Right renal pelvis (tissue), 4 donors: ENCODE measurements at places on chromosomes 2 and 18.

DNA sequence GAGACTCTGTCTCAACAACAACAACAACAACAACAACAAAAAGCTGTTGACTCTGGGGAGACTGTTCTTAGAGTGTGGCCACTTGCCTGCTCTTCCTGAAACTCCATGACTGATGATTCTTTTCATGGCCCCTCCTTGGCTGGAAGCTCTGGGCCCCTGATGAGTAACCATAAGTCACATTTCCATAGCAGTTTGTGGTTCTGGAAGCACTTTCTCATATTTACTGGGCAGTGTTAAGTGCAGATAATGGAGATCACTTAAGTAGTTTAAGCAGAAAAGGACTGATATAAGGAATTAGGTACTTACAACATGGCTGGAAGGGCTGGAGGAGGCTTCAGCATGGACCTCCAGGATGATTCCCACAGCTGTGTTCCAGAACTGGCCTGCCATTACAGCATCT, 147.3 kb upstream of the DLX2 start:
- DNase-seq = no peak

DNA sequence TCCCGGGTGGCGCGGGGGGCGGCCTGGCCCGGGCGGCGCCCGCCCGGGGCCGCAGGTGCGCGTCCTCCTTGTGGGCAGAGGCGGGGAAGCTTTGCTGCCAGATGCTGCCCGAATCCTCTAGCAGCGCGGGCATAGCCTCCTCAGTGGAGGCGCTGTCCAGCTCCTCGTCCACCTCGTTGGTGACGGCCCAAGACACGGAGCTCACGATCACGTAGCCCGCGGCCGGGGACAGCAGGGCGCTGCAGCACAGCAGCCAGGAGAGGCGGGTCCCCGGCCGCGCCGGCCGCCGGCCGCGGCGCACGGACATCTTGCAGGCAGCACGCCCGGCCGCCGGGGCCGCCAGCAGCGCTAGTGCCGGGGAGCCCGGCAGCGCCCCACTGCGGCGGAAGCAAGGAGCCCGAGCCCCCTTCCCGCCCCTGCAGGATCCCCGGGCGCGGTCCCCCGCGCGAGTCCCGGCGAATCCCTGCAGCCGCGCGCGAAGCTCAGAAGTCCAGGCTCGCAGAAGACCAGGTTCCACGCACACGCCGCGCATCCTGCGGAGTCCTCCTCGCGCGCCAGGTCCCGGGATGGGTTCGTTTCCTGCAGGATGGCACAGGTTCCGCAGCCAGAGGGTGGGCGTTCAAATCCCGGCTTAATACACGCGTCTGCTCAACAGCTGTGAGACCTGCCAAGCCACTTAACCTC, at the start of gene CREG2:
TSS of gene CREG2 (minus strand) at position 353 of the 684 bp plus-strand sequence. CDS start at position 307, 46 bp downstream.
- DNase-seq = peak; percentile 46

DNA sequence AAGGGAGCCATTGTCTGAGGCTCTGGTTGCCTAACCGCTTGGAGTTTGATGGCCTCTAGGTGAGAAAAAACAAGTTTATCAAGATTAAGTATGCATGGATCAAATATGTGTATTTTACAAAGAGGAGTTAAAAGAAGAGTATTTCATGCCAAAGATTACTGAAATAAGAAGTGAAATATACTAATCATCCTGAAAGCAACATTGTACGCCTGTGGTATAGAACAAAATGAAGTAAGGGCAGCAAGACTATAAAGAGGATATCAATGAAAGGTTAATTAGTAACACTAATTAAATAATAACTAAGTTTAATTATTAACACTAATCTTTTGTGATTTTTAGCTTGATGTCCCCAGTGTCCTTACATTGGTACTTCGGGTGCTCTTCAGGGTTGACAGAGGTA, 276.7 kb downstream of the CALCRL start:
- no peak for DNase-seq

- no peak for DNase-seq
These were observed 21.3 kb downstream of the PRKAG3 start for GRCh38 chr2:218810256-218810655.

GRCh38 chr18:65988972-65989371, 238.2 kb downstream of the CDH7 start:
- DNase-seq = no peak

DNA sequence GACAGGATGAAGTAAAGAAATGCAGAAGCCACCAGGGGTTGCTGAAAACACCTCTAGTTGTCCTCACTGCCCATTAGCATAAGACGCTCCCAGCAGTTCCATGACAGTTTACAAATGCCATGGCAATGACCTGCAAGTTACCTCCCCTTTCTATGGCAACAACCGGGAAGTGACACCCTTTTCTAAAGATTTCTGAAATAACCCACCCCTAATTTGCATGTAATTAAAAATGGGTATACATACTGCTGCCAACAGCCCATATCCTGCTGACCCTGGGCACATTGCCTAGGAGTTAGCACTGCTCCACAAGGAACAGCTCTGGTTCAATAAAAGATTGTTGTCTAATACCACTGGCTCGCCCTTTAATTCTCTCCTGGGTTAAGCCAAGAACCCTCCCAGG, 178.3 kb upstream of the LRATD1 start:
- DNase-seq = no peak
